ENCODE measurements at places on chromosomes 5 and 9. TPM values are rescaled to one million over a fixed set of nuclear protein-coding genes. Genes with fewer than 3 reads are reported as not detected.

GRCh38 chr9:110282018-110282738, 25.9 kb upstream of the TXN start:
- DNase-seq = no peak

The SMIM33 gene
- 5.2 TPM for total RNA-seq

DNA sequence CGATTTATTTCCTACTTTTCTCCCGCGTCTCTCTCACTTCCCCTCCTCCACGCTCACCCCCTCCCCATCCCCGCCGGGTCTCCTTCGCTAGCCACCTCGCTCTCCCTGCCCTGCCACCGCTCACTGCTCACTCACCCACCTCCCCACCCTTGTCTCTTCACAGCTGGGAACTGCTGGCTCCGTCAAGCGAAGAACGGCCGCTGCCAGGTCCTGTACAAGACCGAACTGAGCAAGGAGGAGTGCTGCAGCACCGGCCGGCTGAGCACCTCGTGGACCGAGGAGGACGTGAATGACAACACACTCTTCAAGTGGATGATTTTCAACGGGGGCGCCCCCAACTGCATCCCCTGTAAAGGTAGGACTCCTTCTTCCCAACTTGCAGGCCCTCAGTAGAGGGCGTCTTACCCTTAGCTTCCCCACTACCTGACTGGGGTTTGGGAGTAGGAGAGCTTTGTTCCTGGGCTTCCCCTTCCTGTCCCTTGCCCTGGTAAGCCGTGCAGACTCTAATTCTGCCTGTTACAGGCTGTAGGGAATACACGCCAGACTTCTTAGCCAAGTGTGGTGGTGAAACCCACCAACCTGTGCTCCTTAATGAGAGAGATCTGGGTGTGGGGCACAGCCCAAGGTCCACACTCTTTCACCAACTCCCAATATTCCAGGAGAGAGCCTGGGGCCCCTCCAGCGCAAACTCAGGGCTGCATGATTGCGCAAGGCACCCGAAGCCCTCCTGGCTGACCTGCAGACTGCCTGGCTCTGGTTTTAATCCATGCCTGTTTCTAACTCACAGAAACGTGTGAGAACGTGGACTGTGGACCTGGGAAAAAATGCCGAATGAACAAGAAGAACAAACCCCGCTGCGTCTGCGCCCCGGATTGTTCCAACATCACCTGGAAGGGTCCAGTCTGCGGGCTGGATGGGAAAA, 2.5 kb downstream of the FST start:
- peak; percentile 35 for DNase-seq

DNA sequence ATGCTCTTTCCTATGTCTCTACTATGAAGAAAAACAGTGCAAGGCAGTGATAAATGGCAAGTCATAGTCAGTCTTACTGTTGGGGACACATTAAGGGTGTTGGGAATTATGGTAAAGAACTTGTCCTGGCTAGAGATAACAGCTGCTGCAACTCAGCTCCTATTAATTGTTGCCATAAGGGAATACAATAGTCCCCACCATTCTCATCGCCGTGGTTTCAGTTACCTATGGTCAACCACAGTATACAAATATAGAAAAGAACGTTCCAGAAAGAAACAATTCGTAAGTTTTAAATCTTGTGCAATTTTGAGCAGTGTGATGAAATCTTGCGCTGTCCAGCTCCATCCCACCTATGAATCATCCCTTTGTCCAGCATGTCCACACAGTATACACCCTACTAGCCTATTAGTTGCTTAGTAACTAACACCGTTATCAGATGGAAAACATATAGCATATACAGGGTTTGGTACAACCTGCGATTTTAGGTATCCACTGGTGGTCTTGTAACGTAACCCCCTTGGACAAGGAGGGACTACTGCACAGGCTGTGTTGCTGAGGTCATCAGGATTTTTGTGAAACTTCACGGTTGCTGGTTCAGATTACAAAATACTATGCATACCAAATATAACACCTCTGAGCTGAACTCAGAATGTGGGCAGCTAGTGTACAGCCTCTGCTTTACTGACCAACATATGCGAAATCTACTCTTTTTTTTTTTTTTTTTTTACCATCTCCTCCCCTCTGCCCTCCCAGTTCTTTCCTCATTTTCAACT, 53.5 kb downstream of the ZFR start:
- DNase-seq = no peak

DNA sequence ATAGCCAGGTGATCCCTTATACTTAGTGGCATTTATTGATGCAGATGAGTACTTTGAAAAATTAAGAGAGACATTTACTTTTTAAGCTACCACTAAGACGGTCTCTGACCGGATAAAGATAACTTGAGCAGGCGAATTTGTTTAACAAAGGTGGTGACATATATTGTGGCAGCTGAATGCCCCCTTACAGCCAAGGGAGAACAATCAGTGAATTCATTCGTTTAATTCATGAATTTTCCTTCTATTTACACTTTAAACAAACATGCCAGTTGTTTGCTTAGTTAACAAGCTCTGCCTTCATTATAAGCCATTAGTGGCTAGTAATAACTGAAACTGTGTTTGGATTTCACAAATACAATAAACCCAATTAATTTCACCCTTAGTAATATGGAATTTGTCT, 187.1 kb downstream of the AOPEP start:
- DNase-seq = no peak

The PCA3 gene
- total RNA-seq = 0.38 TPM

DNA sequence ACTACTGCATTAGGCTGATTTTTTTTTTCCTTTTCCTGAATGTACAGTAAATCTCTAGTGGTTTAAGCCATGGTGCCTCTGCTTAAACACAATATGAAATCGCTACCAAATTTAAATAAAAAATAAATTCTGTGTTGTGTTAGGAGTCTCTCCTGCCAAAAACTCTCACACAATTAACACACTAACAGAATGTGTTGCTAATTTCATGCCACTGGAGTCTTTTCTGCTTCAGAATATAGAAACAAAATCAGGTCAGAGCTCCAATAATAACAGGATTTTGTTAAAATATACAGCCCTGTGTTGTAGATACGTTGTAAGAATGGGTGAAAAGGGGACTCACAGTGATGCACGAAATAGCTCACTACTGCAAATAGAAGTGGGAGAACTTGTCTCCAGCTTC, 398.8 kb downstream of the ZSWIM6 start:
- DNase-seq = no peak

DNA sequence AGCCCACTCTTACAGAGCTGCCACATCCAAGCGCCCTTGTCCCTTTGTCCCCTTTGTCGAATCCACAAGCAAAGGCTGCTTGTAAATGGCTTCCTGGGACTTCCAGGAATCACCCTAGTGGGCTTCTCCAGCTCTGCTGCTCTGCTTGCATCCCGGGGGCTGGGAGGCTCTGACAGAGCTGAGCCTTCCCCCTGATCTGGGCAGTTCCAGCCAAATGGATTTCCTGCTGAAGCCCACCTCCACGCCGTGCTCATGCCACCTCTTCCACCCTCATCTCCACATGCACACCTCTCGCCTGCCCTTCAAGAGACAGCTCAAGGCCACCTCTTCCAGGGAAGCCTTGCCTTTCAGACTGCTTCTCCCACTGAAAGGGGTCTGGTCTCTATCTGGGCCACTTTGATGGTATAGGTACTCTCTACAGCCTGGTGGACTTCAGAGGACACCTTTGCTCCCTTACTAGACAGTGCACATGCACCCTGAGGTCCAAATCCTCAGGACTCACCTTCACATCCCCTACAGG, 106.2 kb downstream of the LHFPL2 start:
- no peak for DNase-seq

- no peak for DNase-seq
These were observed 233.3 kb upstream of the ADAMTS16 start for GRCh38 chr5:4906786-4907185.

GRCh38 chr5:73793911-73794310, 167.9 kb downstream of the ARHGEF28 start:
- DNase-seq = no peak

The GPR151 gene
- total RNA-seq = not detected

The SLC34A3 gene
- not detected for total RNA-seq

- DNase-seq = no peak
These were observed 985.7 kb upstream of the WWC1 start for GRCh38 chr5:167305591-167306213.

DNA sequence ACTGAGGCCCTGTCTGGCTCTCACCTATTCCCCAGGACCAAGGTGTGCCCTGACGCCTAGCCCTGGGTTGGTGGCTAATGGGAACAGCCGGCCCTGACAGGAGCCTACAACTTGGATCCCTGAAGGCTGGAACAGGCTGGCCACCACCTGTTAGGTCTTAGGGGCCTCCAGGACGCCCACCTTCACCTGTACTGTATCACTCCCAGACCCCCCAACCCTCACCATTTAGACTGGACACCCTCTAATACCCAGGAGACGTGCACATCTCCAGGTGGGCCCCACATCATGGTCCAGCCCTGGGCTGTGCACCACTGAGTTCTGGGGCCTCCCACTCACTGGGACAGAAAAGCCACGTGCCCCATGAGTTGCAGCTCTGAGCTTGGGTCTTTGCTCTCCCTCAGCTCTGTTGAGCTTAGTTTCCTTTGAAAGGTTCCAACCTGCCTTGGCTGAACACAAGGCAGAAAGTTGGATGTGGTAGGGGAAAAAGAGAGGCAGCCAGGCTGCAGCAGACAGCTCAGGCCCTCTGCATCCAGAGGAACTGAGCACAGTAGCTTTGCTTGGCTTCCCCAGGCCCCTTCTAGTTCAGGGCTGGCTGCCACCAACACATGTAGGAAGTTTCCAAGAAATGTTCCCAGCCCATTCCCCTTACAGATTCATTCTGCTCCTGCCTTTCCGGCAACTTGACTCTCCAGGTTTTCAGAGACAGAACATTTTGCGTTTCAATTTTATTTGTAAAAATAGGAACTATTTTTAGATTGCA, 116.8 kb upstream of the TBC1D2 start:
- DNase-seq = no peak

DNA sequence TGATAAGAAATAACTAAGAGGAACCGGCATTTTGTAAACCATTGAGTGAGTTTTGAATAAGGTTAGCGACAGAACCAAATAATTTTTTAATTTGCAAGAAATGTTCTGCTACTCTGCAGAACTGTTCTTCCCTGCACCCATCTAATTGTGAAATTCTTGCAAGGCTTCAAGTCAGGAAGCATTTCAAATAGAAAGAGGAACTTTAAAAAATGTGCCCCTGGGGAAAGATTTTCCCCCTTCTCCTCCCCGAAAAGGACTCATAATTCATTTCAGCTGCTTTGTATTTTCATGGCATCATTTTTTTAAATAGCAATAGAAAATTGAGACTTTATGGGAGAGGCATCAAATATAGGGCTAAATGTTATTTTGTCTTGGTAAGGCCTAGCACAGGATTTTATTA, 180.9 kb upstream of the ANKRD55 start:
- no peak for DNase-seq

The IFNK gene
- total RNA-seq = not detected

DNA sequence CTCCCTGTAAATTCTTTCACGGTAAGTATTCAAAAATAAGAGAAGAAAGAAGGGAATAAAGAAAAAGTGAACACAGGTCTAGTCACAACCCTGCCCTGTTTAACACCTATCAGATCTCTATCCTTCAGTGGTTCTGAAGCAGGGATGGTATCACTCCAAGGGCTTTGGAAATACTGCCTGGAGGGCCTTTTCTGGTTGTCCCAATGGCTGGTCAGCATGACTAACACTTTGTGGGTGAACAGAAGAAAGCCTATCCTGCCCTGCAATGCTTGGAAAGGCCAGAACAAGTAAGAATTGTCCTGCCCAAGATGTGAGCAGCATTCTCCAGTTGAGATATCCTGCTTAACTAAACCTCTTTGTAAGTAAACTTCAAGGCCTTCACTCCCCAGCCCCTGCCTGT, 124.9 kb downstream of the TMEM167A start:
- DNase-seq = no peak

DNA sequence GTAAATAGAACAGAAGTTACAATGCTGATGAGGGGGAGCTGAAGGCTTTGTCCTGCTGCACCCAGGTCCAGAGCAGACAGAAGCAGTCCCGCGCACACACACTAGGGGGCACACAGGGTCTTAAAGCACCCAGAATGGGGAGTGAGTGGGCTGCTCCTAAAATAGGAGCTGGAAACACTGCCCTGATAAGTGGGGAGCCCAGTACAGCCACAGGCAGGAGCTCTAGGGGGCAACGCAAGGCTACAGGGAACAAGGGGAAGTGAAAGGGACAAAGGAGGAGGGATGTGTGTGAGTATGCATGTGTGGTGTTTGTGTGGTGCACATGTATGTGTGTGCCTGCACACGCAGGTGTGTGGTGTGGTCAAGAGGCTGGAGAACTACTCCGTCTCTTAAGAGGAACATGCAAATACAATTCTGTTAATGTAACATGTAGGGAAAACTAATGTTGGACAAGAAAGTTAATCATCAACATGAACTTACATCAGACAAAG, 191.5 kb downstream of the ROR2 start:
- DNase-seq = no peak

The TAF11L10 gene
- not detected for total RNA-seq

DNA sequence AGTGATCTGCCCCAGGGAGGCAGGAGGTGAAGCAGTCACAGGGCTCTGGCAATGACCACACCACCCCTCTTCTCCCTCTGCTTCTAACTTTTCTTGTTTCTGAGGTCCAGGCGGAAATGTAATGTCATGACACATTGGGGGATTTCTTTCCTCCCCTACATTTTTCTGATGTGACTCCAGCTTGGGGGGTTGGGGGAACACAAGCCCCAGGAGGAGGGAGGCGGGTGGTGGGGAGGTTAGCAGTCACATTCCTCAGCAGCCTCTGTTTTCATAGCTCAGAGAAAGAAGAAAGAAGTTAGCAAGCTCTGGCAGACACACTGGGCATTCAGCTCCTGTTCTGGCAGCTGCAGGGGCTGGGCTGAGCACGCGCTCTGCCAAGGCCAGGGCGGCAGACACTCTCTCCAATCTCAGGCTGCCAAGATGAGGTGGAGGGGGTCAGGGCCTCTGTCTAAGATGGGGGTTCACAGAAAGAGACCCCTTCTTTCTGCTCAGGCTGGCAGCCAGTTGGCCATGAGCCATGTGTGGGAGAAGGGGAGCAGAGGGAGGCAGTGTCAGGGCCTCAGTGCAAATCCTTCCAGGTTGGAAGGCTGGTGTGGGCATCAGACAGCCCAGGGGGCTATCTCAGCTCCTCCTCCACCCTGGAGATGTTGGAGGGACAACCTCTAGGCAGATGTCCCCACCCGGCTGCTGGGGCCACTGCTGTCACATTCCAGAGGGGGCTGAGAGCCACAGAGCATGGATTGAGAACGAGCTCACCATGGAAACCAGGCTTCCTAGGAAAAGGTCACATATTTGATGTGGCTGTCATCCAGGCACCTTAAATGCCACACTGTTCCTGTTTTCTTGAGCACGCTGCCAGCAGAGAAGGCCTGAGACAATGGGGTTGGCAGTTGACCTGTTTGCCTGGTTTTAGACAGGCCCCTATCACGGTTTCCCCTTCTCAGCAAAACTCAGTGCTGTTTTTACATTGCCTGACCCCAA, 20.1 kb upstream of the PFDN1 start:
- no peak for DNase-seq

DNA sequence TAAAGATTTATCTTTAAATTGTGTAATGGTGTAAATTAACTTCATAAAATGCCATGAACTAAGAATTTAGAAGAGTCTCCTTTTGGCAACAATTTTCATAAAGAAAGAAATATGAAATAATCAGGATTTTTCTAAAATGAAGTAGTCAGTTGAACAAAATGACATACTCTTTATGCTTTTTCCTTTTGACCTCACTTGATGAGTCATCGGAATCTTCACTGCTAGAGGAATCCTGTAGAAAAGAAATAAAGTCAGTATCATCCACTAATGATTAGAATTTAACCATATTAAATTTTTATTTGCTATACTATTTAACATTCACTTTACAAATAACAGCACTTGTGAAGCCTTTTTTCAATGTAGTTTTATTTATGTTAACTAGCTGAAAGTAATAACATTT, 26.1 kb downstream of the CHD1 start:
- DNase-seq = no peak
